CD4-positive, alpha-beta T cell treated with Interleukin-17A for 1 hour (primary cell): ENCODE measurements at places on chromosomes 13 and 19.

- DNase-seq = no peak
Observed at GRCh38 chr13:93862259-93862658, 617.2 kb downstream of the DCT start.

DNA sequence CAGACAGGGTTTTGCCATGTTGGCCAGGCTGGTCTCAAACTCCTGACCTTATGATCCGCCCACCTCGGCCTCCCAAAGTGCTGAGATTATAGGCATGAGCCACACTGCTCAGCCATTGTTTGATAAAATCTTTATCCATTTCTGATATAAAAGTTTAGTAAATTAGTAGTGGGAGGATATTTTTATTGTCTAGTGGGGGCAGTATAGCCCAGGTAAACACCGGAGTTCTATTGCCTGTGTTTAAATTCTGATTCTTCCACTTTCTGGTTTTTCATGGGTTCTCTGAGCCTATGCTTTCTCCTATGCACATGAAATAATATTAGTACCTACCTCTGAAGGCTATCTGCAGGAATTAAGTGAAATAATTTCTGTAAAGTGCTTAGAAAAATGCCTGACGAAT lies 20.1 kb upstream of the ARHGEF18 start:
- DNase-seq = peak; percentile 33

DNA sequence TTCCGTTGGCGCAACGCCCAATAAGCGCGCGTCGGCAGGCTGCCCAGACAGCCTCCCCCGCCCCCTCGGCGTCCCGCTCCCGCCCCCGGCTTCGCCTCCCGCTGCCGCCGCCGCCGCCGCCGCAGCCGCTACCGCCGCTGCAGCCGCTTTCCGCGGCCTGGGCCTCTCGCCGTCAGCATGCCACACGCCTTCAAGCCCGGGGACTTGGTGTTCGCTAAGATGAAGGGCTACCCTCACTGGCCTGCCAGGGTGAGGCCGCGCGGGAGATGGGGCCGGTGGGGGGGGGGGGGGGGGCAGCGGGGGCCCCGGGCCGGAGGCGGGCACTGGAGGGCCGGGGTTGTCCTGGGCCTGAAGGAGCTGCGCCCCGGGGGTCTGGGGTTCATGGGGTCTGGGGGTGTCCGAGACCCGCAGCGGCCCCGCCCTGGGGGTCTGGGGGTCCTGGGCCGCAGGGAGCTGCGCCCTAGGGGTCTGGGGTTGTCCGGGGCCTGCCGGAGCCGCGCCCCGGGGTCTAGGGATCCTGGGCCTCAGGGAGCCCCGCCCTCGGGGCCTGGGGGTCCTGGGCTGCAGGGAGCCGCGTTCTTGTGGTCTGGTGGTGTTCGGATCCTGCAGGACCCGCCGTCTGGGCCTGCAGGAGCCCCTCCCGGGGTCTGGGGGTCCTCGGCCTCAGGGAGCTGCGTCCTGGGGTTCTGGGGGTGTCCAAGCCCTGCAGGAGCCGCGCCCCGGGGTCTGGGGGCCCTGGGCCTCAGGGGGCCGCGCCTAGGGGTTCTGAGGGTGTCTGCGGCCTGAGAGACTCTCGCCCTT lies at the start of gene HDGFL2:
Gene HDGFL2 (plus strand): TSS at position 124 of the 801 bp plus-strand sequence. CDS start 54 bp downstream, at position 178.
- no peak for DNase-seq

DNA sequence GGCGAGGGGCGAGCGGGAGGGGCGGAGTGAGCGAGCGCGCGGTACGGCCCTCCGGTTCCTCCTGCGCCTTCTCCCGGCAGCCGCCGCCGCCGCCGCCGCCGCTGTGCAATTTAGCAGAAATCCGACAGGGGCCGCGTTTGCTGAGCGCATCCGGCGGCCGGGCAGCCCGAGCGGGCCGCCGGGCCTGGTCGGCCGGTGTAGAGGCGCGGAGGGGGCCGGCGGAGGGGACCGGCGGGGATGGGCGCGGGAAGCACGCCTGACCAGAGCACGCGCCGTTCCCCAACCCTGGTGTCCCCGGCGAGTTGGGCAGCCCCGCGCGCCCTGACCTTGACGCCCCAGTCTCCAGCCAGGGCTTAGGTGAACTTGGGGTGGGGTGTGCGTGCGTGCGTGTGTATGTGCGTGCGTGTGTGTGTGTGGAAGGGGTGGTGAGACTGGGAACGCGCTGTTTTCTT lies 144.5 kb upstream of the ZNF536 start:
- DNase-seq = peak; percentile 11

GRCh38 chr13:30394751-30395191 lies 27.5 kb upstream of the UBE2L5 start:
- DNase-seq = peak; percentile 64

DNA sequence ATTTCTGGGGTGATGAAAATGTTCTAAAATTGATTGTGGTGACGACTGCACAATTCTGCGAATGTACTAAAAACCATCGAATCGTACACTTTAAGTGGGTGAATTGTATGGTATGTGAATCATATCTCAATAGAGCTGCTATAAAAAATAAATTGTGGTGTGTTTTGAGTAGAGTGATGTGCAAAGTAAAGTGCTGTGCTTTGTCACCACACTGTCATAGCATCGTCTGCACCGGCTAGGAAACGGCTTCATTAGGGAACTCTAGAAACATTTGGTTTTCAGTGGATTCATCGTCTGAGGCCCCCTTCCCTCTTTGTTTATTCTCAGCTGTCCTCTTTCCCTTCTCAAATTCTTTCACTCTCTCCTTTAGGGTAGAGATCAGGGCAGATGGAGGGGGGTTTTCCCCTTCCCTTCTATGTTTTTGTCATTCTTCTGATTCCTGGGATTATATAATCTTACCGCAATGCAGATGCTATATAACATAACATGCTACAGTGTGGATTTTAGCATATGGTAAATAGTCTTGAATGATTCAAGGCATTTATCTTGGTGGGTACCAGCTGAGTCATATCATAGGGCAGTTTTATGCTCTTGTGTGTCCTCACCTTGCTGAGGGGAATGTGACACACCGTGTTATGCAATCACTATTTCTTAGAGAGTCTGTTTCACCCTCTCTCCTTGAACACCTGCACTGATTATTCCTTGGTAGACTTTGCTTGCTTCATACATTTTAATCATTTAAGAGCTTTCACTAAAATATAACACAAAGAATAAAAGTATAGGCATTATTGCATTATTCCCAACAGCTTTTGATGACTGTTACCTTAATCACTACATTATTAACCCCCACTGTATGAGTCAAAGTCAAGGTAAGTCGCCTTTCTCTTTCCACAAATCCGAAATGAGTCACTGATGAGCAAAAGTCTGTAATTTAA lies 239.4 kb downstream of the DCLK1 start:
- DNase-seq = no peak

- no peak for DNase-seq
Observed at GRCh38 chr13:46104868-46105267, at the start of gene CPB2. Gene CPB2, minus strand, starts transcription at chr13:46105033. Its CDS starts 24 bp downstream, at chr13:46105009.

DNA sequence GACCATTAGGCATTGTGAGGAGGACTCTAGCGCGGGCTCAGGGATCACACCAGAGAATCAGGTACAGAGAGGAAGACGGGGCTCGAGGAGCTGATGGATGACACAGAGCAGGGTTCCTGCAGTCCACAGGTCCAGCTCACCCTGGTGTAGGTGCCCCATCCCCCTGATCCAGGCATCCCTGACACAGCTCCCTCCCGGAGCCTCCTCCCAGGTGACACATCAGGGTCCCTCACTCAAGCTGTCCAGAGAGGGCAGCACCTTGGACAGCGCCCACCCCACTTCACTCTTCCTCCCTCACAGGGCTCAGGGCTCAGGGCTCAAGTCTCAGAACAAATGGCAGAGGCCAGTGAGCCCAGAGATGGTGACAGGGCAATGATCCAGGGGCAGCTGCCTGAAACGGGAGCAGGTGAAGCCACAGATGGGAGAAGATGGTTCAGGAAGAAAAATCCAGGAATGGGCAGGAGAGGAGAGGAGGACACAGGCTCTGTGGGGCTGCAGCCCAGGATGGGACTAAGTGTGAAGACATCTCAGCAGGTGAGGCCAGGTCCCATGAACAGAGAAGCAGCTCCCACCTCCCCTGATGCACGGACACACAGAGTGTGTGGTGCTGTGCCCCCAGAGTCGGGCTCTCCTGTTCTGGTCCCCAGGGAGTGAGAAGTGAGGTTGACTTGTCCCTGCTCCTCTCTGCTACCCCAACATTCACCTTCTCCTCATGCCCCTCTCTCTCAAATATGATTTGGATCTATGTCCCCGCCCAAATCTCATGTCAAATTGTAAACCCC lies 2.8 kb upstream of the CEACAM5 start:
- DNase-seq = peak; percentile 6

DNA sequence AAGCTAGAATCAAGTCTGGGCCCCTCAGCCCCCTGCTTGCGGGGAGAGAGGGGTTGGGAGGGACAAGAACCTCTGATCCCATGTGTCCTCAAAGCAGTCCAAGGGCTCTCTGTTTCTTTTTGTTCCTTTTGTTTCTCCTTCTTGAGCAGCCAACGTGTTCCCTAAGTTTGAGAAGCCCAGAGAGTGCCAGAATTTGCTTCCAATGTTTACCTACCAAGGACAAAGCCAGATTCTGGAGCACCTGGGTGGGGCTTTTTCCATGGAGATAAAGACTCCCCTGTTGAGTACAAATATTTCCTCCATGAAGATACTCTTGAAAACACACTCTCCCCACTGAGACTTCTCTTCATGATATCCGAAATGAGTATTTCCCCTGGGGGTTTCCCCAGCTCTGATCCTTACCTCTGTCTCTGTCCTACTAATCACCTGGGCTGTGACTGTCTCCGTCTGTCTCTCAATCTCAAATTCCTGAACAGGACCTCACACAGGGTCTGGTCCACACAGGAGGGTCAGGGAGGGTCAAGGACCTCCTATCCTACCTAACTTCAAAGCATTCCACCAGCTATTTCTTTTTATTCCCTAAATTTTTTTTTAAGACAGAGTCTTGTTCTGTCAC lies 27.4 kb downstream of the CD177 start:
- no peak for DNase-seq
